Stimulated activated effector memory CD8-positive, alpha-beta T cell treated with anti-CD3 and anti-CD28 coated beads, Interleukin-12 subunit alpha, Interleukin-12 subunit beta, amount 100 ng/mL, for 72 hours (primary cell): ENCODE measurements at places on chromosomes 4 and X.

GRCh38 chr4:112120021-112120420, 25.2 kb upstream of the FAM241A start:
- no peak for DNase-seq

DNA sequence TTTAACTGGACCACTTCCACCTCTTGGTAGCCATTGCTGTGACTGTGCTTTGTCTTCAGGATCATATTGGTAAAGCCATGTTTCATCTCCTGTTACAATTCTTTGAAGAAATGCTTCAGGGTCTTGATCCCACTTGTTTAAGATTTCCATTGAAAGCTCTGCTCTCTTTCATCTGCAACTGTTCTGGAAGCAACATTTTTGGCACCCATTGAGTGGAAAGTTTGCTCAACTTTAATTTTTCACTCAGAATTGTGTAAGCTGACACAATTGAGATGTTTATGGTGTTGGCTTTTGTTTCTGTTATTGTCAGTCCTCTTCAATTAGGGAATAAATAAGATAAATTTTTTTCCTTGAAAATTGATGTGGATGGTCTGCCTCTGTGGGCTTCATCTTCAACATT, 237.4 kb downstream of the MAPK10 start:
- DNase-seq, result no peak

DNA sequence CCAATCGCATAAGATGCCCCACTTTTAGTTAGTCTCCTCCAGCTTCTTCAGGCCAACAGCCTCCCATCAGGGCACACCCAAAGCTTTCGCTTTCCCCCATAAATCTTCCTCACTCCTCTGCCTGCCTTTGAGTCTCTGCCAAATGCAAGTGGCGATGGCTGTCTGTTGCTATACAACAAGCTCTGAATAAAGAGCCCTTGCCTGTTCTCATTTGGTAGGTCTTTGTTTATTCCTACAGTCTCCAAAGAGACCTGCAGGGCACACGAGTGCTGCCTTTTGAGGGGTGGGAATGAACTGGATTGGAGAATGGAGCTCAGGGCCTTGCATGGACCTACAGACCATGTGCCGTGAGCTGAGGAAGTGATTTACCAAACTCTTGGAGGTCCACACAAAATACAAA, 52.2 kb upstream of the SOD3 start:
- DNase-seq, result no peak

GRCh38 chr4:159267869-159268285, 165.0 kb downstream of the RAPGEF2 start:
- no peak for DNase-seq

DNA sequence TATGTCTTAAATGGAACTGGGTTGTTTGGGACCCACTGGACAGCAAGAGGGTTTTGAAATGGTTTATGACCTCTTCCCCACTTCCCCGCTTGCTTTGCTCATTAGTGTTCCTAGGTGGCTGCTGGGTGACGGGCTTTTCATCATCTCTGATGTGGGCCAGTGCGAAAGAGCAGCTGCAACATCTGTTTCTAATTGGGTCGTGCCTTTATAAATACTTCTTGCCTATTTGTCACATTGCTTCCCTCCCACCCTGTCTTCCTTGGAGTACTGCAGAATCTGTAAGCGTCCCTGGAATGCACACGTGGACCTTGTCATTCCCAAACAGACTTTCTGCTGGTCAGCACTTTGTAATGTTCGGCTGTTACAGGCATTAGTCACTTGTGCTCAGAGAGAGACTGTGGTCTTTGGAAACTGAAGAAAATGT, 35.2 kb downstream of the SEPTIN11 start:
- DNase-seq, result no peak

DNA sequence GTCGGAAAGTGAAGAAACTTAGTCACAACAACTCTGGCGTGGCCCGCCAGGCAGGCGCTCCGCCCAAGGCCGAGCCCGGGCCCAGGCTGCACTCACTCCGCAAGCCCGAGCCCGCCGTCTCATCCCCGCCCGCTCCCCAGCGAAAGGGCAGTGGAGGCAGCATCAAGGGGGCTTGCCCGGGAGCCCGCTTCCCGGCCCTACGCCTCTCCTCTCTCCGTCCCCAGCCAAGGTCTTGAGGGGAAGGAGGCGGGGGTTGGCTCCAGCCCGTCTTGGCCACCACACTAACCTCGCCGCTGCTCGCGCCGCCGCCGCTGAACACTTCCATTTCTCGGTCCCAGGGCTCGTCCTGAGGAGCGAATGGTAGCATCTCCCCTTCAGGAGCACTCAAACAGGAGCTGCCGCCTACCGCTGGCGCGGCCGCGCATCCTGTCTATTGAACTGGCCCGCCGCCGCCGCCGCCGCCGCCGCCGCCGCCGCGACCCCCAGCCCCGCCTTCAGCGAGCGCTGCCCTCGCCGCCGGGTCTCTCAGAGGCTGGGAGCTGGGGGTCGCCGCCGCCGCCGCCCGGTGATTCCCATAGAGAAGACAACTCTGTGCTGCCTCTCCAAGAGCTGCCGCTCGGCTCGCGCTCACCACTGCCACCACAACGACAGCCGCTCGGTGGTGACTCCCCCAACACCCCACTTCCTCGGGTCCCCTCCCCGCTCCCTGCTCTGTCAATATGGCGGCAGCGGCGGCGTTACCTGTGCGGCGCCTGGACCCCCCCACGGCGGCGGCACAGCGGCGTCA, at the start of gene RPS6KA6:
Gene RPS6KA6 (minus strand): TSS at position 667 of the 787 bp plus-strand sequence. CDS start 300 bp downstream, at position 367.
- DNase-seq, result no peak

DNA sequence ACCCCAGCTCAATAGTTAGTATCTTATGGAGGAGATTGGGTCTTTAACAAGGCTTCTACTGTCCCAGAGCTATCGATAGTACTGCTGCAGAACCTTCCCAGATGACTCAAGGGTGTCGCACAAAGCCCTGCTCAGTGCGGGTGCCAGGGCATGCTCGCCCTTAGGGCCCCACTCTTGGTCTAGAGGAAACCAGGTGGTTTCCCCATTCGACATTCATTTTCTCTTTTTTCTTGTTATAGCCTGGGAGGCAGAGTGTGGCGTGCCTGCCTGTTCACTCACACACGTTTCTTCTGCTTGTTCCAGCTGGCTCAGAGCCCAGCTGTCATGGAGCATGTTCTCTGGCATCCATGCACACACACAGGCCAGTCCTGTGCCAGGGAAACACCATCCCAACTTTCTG, 144.5 kb downstream of the SMIM20 start:
- DNase-seq, result peak; percentile 65

GRCh38 chrX:71504346-71504745, 28.6 kb upstream of the OGT start:
- no peak for DNase-seq

DNA sequence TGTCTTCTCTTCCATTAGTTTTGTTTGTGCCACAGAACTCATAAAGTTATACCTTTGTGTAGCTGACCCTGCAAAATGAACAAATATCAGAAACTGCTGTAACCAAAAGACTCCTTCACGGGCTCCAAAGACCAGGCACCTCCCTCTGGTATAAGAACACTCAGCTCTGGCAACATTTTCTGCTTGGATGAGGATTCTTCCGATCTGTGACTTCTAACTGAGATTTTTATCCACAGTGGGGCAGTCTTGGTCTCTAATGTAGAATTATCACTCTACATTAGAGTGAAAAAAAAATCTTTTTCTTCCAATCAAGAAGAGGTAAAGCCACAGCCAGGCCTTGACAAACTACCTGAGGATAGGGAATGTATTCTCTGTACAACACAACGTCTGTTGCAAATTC, 38.5 kb upstream of the PRSS48 start:
- DNase-seq, result no peak

DNA sequence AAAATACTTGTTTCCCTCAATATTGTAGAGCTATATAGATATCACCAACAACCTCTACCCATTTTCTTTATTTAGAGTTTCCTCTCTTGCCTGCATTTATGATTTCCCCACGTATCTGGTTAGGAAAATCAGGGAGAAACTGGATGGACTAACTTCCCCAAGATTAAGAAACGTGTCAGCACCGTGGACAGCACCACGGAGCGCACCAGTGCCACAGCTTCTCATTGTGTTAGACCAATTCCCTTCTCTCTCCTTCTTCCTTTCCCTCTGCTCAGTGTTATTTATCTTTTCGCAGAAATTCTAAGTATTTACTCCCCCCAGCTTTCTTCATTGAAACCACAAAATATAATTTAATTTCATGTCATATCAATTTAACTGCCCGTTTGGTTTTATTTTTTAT, 568.6 kb upstream of the BOD1L1 start:
- DNase-seq, result no peak

DNA sequence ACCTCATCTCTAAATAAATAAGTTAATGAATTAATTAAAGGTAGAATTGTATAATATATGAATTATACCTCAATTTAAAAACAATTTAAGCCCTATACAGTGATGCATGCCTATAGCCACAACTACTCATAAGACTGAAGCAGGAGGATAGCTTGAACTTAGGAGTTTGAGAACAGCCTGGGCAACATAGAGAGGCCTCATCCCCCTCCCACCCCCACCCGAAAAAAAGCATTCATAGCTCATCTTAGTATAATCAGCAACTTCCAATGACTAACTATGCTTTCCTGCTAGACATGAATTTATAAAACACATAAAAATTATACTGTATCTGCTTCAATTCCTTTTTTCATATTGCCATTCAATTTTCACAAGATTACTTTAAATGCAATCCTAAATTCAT, 1.6 kb downstream of the LRBA start:
- peak; percentile 23 for DNase-seq

DNA sequence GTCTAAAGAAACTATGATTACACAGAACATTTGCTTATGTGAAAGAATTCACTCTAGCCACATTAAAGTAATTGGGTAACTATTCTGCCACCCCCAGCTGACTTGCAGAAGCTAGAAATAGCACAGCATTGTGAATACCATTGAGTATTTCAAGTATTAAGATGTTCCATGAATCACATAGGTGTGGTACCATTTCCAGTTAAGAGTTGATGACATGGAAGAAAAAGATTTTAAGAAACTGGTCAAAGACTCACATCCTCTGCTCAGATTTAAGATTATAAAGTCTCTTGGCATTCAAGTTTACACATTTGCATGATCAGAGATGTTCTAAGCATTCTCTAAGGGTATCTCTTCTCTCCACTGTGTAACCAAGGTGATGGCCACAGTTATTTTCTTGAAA, 287.5 kb downstream of the CAMK2D start:
- no peak for DNase-seq

DNA sequence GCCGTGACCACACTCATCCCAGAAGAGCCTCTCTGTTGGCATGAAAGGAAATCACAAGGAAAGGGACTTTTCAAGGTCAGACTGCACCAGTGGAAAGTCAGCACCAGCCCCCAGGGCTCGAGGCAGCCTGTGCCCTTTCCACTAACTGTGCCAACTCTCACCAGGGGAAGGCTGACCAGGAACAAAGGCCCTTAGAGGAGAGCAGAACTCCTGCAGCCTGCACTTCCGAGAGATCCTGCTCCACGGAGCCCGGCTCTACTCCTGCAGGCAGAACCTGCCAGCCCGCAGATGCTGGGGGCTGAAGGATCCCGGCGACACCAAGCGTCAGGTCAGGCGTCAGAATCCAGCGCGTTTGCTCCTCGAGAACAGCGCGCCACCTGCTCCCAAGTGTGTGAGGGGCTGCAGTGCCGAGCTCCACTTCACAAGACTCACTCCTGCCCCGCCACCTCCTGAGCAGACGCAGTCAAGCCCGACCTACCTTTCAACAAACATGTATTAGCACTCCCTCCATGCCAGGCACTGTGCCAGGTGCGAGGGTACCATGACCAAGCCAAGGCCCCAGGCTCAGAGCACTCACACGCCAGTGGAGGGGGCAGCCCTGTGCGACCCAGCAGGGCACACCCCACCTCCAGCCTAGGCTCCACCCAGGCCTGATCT, 13.6 kb upstream of the HELT start:
- DNase-seq, result no peak

GRCh38 chr4:138898282-138898681, 117.3 kb upstream of the NOCT start:
- DNase-seq, result no peak

DNA sequence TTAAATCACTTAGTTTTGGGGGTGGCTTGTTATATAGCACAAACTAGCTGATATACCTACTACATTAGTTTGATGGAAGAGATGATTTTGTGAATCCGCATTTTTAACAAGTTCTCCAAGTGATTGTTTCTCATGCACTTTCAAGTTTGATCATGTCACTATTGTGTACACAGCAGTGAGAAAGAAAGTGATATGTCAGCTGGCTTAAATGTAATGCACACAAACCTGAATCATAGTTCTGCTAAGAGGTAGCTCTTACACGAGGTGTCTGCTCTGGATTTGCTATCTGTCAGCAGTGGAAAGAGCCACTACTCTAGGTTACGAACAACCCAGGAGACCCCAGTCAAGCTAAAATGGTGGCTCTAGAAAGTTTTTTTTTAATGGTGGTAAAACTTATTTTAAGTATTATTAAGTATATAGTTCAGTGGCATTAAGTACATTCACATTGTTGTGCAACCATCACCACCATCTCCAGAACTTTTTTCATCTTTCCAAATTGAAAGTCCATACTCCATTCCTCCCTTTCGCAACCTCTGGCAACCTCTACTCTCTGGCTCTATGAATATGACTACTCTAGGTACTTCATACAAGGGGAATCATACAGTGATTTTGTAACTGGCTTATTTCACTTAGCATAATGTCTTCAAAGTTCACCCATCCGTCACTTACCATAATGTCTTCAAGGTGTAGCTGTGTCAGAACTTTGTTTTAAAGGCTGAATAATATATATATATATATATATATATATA, 147.3 kb downstream of the HS6ST2 start:
- DNase-seq, result no peak

DNA sequence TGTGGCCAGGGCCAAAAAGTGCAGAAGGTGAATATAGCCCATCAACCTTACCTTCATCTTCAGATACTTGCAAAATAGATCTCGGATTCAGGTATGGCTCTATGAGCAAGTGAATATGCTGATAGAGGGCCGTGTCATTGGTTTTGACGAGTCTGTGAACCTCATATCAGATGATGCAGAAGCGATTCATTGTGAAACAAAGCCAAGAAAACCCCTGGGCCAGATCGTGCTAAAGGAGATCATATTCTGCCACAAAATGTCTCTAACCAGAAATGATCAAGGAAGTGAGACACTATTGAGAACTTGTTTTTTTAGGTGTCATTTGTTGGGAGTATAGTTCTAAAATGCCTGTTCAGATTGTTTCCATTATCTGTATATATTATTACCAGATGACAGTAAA, 48.3 kb downstream of the PDK3 start:
- peak; percentile 55 for DNase-seq

- DNase-seq, result no peak
Measured at GRCh38 chrX:136616987-136617685, 30.8 kb upstream of the CD40LG start.
